ENCODE measurements at places on chromosomes 2 and 18.

GRCh38 chr2:206004004-206004693 is 81.8 kb downstream of the INO80D start:
- DNase-seq: no peak

DNA sequence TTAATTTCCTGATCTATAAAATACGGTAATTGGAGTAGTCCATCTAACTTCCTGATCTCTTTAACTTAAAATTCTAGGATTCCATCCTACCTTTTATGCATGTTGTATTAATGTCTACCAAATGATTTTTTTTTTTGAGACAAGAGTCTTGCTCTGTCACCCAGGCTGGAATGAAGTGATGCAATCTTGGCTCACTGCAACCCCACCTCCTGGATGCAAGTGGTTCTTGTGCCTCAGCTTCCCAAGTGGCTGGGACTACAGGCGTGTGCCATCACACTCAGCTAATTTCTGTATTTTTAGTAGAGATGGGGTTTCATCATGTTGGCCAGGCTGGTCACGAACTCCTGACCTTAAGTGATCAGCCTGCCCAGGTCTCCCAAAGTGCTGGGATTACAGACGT is 47.8 kb downstream of the CFAP36 start:
- DNase-seq: no peak

DNA sequence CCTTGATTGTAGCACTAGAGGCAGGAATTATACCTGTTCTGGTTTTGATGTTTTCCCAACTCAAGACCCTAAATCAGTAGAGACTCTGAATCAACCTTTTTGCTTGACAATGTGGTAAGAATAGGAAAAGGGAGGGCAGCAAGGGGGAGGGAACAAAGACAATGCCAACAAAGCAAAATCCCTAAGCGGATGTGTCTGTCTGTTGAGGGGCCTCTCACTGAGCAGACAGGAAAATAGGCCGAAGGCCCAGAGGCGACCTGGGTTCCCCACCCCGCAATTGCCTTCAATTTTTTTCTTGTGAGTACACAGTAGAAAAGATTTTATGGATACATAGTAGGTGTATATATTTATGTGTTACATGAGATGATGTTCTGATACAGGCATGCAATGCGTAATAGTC is 75.6 kb downstream of the MAP4K4 start:
- DNase-seq: no peak

DNA sequence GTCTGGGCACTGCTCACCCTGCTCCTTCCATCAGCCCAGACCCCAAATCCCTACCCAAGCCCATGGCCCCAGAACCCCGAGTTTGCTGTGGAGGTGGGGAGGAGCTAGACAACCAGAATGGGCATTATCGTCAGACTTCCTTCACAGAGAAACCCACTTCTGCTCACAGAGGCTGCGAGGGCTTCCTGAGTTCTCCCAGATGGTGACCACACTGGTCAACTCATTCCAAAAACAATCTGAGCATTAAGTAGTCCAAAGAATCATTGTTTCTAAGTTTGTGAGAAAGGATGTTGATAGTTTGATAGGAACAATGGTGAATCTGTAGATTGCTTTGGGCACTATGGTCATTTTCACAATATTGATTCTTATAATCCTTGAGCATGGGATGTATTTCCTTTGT is 60.2 kb downstream of the LRRC30 start:
- no peak for DNase-seq

GRCh38 chr2:40096360-40096759 is 317.3 kb upstream of the THUMPD2 start:
- no peak for DNase-seq

- DNase-seq: no peak
These were observed 830.4 kb downstream of the GALR1 start for GRCh38 chr18:78080081-78080480.

DNA sequence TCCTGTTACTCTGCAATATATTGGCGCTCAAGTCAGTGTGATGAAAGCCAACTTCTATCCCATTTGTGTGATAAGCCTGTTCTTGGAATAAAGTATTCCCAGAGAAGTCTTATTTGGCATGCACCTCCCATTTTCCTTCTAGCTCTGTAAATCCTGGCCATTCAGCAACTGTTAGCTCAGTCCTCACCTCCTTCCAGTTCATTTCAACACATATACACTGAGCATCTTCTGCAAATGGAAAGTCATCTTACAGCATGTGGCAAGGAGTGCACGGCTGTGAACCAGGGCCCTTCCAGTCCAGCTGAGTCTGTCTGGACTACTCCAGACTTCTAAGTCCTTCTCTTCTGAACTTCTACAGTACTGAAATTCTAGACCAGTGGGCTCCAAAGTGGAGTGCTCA is 53.1 kb downstream of the SPATS2L start:
- no peak for DNase-seq

- DNase-seq: no peak
These were observed 94.2 kb upstream of the DLGAP1 start for GRCh38 chr18:4549164-4549872.

DNA sequence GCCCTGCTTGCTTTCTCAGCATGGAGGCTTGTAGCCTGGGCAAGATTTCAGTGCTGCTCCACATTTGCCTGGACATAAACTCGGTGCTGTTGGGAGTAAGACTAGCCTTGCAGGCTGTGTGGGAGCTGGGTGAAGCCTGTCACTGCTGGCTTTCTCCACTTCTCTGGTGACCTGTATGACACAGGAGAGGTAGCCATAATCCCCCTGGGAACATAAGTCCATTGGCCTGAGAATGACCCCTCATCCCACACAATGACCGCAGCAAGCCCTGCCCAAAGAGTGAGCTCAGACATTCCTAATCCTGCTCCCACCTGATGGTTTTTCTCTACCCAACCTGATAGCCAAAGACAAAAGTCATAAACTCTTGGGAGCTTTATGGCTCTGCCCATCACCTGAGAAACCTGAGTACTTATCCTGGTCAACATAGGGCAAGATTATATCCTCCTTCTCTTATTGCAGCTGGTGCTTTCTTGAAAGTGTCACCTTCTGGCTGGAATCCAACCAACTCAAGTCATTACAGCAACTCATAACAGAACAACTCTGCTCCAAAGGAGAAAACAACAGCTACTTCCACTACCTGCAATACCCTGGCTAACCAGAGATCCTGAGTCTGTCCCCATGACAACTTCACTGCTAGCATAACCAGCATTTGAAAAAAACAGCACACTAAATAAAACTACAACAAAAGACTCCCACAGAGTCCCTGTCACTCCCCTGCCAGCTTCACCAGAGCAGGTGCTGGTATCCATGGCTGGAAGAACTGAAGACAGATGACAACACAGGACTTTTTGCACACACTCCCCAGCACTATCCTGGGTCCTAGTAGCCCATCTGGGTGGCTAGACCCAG is 834.4 kb upstream of the DDX18 start:
- DNase-seq: no peak

DNA sequence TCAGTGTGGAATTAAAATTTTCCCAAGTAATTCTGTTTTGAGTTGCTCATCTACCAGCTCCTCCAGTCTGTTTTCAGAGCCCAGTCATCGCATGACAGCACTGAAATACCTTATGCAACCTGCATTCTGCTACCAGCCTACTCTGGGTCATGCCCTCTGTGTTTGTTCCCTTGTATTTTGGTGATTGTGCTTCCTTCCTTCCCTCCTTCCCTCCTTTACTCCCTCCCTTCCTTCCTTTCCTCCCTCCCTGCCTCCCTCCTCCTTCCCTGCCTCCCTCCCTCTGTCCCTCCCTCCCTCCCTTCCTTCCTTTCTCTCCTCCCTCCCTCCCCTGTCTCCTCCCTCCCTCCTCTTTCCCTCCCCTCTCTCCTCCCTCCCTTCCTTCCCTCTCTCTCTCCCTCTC is 289.6 kb downstream of the CDH2 start:
- DNase-seq: no peak

GRCh38 chr2:239250216-239251081 is 150.4 kb downstream of the HDAC4 start:
- no peak for DNase-seq

DNA sequence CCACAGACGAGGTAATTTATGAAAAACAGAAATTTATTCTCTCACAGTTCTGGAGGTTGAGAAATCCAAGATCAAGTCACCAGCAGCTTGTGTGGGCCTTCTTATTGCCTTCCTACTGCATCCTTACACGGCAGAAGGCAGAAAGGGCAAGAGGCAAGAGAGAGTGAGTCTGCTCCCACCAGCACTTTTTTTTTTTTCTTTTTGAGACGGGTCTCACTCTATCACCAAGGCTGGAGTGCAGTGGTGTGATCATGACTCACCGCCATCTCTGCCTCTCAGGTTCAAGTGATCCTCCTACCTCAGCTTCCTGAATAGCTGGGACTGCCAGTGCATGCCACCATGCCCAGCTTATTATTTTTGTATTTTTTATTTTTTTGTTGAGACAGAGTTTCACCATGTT is 78.5 kb upstream of the HK2 start:
- DNase-seq: no peak

DNA sequence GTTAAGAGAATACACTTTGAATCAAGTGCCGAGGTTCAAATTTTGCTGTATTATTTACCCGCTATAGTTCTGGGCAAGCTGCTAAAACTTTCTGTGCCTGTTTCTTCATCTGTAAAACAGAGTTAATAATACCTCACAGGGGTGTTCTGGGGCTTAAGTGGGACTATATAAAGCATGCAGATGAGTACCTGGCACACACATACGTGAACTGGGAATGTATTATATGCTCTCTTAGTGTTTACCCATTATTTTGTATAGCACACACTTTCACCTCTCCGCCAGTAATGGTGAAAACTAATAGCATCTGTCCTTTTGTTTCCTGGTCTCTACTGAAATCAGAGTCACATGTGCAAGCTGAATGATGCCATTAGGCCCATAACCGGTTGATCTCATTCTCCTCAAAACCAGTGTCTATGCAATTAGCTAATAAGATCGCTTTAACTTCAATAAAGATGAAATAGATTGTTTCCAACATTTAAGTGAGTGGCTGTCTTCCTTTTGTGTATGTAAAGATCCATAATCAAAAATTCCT is 3.8 kb upstream of the CDKL4 start:
- DNase-seq: no peak

GRCh38 chr2:61898810-61899209 is 6.7 kb upstream of the COMMD1 start:
- no peak for DNase-seq

DNA sequence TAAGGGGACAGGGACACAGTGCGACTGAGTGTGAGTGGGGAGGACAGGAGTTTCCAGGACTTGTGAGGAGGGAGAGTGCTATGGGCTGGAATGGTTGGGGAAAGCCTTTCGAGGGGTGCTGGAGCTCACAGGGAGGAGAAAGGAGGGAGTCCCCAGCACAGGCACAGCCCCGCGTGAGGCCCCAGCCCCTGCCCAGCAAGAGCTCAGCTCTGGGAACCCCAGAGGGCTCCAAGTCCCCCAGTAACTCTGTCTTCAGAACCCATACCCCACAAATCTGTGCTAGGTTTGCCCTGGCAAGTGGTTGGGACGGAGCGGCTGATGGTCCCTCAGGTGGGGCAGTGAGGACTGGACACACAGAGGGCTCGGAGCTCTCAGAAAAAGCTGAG is 75.4 kb downstream of the SFXN5 start:
- no peak for DNase-seq

- peak; percentile 4 for DNase-seq
These were observed 280.5 kb upstream of the PIK3C3 start for GRCh38 chr18:41674506-41674905.

DNA sequence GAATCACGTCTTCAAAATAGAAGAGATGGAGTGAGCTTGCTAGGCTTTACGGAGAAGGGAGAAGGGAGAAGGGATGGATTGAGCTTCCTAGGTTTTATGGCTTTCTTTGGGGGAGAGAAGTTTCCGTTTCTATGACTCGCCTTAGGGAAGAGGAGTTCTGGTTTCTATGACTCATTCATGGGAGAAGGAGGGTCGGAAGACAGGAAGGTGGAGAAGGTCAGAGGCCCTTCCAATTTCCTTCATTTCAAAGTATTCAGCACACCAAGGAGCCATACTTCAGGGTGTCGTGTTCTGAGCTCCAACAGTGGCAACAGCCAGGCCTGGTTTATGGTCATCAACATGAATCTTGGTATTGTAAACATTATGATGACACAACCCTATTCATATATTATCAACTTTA is 284.7 kb upstream of the VWC2L start:
- DNase-seq: no peak

- no peak for DNase-seq
These were observed 128.6 kb downstream of the SPOPL start for GRCh38 chr2:138630164-138630563.

GRCh38 chr2:8487461-8487932 is 194.4 kb upstream of the ID2 start:
- DNase-seq: no peak

DNA sequence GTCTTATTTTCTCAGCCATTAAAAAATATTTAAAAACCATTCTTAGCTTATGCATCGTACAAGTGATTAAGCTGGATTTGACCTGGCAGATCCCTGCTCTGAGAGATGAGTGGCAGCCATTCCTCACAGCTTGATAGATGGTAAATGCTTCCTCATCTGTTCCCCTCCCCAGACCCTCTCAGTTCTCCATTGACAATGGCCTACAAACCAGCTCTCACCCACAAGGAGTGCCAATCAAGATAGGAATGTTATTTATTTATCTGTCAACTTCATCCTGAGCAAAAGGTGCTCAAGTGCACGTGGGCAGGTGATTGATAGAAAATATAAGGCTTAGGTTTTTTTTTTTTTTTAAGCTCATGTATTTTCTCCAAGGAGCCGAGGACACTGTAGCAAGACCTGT is 98.7 kb upstream of the FAM136A start:
- DNase-seq: no peak

- no peak for DNase-seq
These were observed 148.6 kb upstream of the FIGN start for GRCh38 chr2:163884416-163884815.

- DNase-seq: no peak
These were observed 29.6 kb downstream of the CFAP210 start for GRCh38 chr2:169664600-169664977.

GRCh38 chr2:80363330-80363729 is 58.8 kb upstream of the LRRTM1 start:
- DNase-seq: no peak

DNA sequence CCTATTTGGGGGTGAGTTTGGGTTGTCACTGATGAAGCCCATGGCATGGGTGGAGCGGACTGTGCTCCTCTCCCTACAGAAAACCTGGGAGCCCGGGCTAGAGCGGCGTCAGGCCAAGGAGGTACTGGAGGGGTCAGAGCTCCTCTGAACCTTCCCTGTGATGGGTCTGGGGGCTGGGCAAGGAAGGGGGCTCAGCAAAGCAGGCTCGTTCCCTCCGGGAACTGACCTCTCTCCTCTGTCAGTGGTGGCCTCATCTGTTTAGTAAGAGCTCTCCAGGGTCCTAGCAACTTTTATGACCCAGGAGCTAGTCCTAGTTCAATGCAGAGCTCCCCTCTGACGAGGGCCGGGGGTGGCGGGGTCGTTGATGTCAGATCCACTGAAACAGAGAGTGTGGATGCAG is 62.4 kb upstream of the OTOF start:
- no peak for DNase-seq

All from right lung (tissue), 10 donors.